ENCODE measurements at places on chromosomes 12 and 14. TPM values are rescaled to one million over a fixed set of nuclear protein-coding genes. Genes with fewer than 3 reads are reported as not detected.

DNA sequence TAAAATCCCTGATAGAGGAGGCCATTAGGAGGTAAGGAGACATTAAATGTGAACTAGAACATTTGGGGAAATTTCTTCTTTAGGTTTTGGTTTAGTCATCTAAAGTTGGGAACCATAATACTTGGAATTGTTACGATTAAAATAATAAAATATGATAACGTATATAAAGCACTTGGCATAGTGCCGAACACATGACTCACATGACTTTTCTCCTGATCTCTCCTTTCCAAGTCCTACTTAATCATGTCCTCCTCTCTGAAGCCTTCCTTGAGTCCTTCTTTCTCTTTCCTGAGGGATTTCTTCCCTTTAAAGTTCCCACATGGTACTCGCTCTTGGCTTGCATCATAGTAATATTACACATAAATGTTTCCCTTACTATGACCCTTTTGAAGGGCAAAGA is 20.0 kb downstream of the BEST3 start:
- no peak for DNase-seq

DNA sequence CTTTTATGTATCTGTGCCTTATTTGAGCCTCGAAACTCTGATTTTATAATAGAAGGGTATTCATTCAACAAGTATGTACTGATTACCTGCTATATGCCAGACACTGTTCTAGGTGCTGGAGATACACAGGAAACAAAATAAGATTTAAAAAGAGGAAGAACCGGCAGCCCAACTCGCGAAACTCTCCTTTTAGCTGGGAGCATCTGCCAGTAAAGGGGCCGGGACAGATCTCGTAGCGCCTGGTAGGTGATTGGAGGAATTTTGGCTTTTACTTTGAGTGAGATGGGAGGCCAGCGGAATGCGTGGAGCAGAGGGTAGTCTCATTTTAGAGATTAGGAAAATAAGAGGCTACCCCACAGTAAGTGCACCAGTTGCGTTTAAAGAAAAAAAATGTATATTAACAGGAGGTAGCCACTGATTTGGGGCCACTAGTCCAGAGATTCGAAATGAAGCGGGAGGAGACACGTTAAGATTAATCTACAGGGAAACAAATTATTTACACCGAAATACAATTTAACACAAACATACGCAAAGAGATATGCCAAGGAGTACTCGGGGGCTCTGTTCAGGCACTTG is 520 bp upstream of the MON2 start:
- DNase-seq, result no peak

- no peak for DNase-seq
Measured at GRCh38 chr12:38847247-38847646, 58.1 kb downstream of the CPNE8 start.

GRCh38 chr14:71245659-71246361 is 338.6 kb downstream of the PCNX1 start:
- no peak for DNase-seq

- DNase-seq, result no peak
Measured at GRCh38 chr14:105207460-105207901, 26.4 kb upstream of the NUDT14 start.

GRCh38 chr12:64739778-64740177 is 19.4 kb downstream of the GNS start:
- DNase-seq, result no peak

GRCh38 chr12:64044191-64044590 is 177.9 kb downstream of the KICS2 start:
- no peak for DNase-seq

- DNase-seq, result peak; percentile 1
Measured at GRCh38 chr12:106670131-106670530, 87.3 kb downstream of the RFX4 start.

DNA sequence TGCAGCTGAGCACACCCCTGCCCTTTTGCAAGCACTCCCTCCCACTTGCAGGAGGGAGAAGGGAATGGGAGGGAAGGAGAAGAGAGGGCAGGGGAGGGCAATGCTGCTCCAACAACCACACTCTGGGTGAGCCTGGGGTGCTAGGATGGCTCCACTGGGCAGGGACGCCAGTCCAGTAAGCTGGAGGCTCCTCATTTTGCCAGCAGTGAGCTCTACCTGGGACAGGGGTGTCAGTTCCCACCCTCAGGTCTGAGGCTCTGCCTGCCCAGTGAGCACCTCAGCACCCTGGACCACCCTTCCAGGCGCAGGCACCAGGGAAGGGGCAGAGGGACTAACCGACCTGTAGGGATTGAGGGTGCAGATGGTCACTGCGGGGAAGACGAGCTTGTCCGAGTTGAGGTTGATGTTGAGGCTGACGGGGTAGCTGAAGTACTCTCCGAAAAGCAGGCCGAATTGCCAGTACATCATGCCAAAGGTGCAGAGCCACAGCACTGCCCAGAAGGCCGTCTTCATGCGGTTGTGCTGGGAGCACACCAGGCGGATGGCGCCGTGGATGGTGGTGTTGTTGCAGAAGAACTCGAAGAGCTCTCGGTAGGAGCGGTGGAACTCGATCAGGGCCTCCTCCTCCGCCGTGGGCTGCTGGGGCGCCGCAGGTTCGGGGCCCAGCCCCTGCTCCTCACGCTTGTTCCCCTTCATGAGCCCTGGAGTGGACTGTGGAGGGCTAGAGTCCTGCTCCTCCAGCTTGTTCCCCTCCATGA is 1.2 kb downstream of the SCNN1A start:
- DNase-seq, result no peak

GRCh38 chr12:101238800-101239329 is 28.8 kb upstream of the SLC5A8 start:
- no peak for DNase-seq

DNA sequence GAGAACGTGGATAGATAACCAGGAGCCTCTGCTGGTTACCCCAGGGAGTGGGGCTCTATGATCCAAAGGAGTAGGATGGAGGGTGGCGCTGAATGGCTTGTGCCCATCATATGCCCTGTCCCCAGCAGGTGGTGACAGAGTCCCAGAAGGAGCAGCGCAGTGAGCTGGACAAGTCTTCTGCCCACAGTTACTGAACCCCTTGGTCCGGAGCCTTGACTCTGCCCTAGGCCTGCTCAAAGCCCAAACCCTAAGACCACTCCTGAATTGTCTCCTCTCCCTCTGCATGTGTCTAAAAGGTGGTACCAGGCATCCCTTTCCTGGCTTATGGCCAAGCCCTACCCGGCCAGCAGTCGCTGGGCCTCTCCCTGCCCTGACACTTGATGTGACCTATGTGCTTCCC is 3.2 kb downstream of the PRPH start:
- no peak for DNase-seq

DNA sequence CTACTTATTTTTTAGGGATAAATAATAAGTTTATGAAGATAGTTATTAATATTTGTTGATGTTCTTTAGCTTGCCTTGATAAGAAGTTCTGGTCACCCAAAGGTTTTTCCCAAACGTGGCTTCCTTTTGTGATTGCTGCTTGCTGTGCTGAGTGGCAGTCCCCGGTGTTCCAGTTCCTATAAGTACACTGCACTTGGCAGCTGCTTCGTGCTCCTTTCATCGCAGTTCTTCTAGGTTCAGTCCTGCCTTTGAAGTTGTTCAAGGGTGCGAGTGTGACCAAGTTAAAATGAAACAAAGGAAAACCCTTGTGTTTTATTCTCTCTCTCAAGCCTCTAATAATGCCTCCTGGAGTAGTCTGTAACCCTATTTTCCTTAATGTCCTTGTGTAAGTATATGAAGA is 128.5 kb upstream of the ATF1 start:
- DNase-seq, result no peak

GRCh38 chr14:57287745-57288144 is 19.0 kb downstream of the AP5M1 start:
- no peak for DNase-seq

- no peak for DNase-seq
Measured at GRCh38 chr14:94217116-94217515, 43.0 kb downstream of the PPP4R4 start.

DNA sequence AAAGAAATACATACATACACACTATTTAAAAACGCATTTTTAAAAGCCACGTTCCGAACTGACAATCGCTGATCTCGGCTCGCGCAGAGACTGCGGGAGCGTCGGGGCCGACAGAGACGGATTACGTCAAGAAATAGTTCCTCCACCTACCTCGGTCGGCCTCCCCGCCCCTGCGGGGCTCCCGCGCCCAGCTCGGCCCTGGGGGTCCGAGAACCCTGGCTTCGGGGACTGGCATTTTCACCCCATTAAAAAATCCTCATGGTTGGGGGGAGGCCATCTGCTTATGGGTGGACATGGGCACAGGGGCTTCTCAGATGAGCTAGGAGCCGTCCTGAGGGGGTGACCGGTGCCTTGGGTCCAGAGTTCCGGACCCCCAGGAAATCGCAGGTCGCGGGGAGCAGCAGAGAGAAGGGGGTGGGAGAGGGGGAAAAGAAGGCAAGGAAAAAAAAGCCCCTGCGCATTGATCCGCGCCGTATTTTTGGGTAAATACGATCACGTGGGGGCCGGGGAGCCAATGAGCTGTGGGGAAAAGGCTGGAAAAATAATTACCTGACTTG is 324 bp upstream of the HOXC9 start:
- DNase-seq, result no peak

DNA sequence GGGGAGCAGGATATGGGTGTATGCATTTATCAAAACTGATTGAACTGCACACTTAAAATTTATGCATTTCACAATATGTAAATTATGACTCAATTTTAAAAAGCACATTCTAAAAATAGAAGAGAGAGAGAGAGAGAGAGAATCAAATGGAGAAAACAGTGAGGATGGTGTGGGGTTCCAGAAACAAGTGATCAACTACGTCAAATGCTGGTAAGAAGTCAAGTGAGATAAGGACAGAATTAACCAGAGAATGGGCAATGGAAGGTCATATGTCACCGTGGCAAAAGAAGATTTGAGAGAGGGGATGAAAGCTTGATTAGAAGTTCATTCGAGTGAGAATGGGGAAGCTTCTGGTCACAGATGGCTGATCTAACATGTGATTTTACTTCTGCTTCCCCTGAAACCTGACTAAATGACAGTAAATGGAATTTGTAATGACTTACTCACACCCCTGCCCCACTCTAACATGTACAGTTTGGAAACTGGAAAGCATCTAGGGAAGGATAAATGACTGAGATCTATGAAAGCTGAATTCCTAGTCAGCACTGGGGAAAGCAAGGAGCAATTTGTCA is 276.5 kb upstream of the AMIGO2 start:
- DNase-seq, result no peak

Gene RGS6
- 2.0 TPM for total RNA-seq

Gene RNASE3
- total RNA-seq, result not detected

Gene C12orf50
- not detected for total RNA-seq

Gene AICDA
- total RNA-seq, result not detected

Gene LPAR5
- total RNA-seq, result 7.4 TPM

Gene ANO4
- 0.74 TPM for total RNA-seq

Data from vagina (tissue), 2 donors.